ENCODE measurements at places on chromosomes 16 and 17.

DNA sequence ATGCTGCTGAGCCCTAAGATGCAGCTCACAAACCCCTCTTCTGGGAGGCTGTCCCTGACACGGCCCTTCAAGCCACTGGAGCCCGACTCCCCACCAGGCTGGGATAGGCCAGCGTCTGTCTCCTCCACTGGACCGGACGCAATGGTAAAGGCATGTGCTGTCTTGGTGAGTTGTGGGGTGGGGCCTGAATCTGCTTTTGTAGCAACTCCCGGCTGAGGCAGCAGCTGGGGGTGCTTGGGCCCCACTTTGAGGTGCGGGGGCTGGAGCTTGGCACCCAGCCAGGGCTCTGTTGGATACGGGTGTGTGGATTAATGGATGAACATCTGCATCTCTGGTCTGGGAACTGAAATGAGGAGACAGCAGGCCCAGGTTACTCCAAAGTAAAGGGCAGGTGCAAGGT lies 3.5 kb upstream of the NLRC3 start:
- DNase-seq = no peak

DNA sequence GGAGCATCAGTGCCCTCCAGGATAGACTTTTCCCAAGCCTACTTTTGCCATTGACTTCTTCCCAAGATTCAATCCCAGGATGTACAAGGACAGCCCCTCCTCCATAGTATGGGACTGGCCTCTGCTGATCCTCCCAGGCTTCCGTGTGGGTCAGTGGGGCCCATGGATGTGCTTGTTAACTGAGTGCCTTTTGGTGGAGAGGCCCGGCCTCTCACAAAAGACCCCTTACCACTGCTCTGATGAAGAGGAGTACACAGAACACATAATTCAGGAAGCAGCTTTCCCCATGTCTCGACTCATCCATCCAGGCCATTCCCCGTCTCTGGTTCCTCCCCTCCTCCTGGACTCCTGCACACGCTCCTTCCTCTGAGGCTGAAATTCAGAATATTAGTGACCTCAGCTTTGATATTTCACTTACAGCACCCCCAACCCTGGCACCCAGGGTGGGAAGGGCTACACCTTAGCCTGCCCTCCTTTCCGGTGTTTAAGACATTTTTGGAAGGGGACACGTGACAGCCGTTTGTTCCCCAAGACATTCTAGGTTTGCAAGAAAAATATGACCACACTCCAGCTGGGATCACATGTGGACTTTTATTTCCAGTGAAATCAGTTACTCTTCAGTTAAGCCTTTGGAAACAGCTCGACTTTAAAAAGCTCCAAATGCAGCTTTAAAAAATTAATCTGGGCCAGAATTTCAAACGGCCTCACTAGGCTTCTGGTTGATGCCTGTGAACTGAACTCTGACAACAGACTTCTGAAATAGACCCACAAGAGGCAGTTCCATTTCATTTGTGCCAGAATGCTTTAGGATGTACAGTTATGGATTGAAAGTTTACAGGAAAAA lies 9.7 kb upstream of the CYLD start:
- DNase-seq = no peak

DNA sequence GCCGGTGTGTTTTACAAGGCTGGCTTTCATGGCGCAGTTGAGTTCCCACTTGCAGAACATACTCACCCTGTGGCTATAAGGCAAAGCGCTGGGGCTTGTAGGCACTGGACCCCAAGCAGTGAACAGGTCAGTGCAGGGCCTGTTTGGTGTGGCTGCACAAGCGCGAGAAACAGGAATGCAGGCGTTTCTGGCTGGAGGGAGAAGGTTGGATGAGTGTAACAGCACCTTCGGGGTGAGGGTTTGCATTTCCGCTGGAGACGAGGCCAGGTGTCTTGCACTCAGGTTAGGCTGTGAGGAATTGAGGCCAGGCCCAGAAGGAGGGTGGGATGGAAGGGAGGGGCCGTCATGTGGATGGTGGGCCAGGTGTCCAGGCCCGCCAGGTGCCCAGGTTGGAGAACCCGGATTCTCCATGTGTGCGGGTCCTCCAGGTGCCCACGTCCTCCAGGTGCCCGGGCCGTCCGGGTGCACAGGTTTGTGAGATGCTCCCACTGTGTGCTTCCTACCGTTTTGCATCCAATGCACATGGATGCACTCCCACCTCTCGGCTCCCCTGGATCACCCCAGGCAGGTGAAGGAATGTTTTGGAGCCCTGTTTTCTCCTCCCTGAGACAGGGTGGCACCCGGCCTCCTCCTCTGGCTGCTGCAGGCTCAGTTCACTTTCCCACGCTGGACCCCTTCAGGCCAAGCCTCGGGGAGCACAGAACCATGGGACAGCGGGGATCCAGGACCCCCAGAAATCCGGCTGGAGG lies 46.0 kb downstream of the SLC7A5 start:
- DNase-seq = no peak

- no peak for DNase-seq
These were observed 538 bp upstream of the FCSK start for GRCh38 chr16:70453892-70454221.

GRCh38 chr16:15854061-15854460 lies 2.8 kb downstream of the MYH11 start:
- no peak for DNase-seq
